ENCODE measurements at places on chromosomes 5 and 9.
A peak's percentile ranks its signal among the peaks of the same experiment; 100 is the strongest.

DNA sequence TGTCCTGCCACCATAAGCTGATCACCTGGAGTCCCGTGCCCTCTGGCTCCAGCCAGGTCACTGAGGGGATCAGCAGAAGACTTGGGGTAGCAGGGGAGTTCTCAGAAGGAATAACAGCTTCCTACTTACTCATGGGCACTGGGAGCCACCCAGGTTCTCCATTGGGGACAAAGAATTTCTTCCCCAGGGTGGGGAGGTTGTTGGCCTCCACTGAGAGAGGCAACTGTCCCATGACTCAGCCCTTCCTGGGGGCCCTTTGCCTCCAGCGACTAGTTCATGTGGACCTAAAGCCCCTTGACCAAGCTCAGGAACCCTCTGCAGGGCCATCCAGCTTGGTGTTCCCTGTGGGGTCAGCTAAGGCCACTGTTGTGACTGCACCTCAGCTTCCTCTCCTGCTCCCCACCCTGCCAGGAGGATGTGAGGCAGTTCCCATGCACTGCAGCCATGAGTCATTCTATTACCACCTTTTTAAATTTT lies 175.0 kb downstream of the AUH start:
- DNase-seq = no peak

- no peak for DNase-seq
These were observed 3.2 kb downstream of the WHRN start for GRCh38 chr9:114501796-114502682.

DNA sequence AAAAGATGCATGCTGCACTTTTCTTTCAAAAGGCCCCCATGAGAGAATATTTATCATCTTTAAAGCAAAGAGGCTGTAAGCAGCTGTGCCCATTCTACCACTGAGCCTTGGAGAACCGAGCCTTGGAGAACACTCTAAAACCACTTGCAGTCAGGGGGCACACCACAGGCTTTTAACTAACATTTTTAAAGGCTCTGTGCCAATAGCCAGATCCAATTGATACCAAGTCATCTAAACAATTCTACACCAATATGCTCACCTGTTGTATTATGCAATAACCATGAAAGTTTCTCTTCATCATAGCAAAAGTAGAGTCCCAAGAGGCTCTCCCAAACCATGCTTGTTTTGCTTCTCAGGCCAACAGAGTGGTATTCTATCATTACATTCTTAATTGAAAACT lies 1090.5 kb upstream of the SEMA6A start:
- no peak for DNase-seq

DNA sequence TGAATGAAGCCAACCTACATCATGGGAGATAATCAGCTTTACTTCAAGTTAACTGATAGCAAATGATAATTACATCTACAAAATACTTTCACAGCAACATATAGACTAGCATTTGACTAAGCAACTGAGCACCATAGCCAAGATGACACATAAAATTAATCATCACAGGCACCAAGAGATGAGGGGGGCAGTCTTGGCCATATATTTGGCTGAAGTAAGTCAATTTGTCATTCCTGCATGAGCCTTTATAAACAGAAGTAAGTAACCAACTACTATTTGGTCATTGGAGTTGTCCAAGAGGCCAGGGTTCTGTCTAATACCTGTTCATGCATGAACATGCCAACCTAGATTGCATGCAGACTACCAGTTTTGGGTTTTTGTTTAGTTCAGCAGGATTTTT lies 53.6 kb downstream of the PDCD1LG2 start:
- DNase-seq = no peak

GRCh38 chr5:127518319-127518621 lies 830 bp downstream of the PRRC1 start:
- DNase-seq = no peak

- DNase-seq = peak; percentile 79
These were observed 31.6 kb downstream of the ANXA2R start for GRCh38 chr5:43008363-43009153.

DNA sequence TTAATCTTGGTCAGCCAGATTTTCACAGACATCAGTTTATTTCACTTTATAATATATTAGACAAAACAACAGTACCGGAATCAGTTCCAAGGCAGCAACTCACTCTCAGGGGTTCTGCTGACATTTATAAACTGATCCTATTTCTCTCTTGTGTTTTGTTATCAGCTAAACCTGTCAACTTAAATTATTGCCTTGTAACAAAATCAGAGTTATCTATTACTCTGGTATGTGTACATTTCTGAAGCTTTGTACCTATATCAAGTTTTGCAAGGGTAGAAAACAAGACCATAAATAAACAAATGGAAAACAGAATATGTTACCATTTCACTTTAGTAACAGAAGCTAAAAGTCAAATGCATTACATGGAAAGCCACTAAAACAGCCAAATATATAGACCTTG lies 122.1 kb downstream of the SIL1 start:
- no peak for DNase-seq

GRCh38 chr9:121601194-121601593 lies 50.2 kb upstream of the DAB2IP start:
- no peak for DNase-seq

- no peak for DNase-seq
These were observed 71.9 kb downstream of the RALGPS1 start for GRCh38 chr9:126986506-126986951.

- no peak for DNase-seq
These were observed 35.1 kb upstream of the FREM1 start for GRCh38 chr9:14945351-14945750.

DNA sequence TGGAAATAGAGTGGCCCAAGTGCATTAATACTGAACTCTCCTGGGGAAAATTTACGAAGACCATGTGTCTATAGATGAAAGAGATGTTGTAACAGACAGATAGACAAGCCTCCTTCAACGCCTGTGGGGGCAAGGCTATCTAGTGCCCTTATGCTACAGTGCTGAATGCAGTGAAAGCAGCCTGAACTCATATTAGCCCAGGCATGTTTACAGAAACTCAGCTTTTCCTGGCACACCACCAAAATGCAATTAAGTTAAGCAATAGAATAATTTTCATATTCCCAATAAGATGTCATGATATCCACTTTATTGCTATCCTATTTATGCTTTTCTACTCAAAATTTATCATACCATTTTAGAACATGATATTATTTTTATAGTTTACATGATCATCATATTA lies 277.0 kb downstream of the DIRAS2 start:
- no peak for DNase-seq

DNA sequence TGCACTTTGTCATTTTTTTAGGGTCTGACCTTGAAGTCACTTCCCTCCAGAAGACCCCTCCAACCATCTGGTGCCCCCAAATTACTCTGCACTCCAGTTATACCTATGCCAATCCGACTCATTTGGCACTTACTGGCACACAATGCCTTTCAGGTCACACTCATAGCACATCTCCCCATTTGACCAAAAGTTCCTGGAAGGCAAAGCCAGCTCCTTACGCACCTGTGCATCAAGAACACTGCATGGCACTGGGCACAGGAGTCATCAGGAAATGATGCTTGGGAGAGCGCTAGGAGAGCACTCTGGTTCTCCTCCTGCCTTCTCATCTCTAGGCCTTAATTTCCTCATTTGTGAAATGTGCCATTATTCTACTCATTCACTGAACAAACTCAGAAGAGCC lies 2.9 kb downstream of the TNIP1 start:
- no peak for DNase-seq

- no peak for DNase-seq
These were observed 56.1 kb downstream of the MEF2C start for GRCh38 chr5:88826646-88827585.

- DNase-seq = no peak
These were observed 65.5 kb downstream of the INSYN2B start for GRCh38 chr5:169914766-169915165.

- DNase-seq = peak; percentile 9
These were observed 2.0 kb downstream of the GLIS3 start for GRCh38 chr9:4297786-4298254.

- DNase-seq = peak; percentile 32
These were observed 544 bp upstream of the ERCC6L2 start for GRCh38 chr9:95874989-95875304.

DNA sequence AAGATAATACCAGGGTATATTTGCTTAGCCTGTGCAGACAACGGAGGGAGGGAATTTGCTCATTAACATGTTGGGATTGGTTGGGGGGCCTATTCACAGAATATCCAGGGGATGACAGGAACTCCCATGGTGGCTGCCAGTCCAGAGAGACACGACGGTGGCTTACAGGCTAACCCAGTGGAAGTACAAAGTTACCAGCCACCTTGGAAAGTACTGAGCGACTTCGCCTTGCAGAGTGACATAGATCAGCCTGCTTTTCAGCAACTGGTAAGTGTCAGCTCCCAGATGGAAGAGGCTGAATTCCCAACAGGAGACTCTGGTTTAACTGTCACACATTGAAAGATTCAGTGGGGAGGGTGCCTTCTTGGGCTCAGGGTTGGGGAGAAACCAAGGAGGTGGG lies 7.9 kb downstream of the ISL1 start:
- DNase-seq = no peak

GRCh38 chr5:178426326-178427130 lies 163.7 kb downstream of the COL23A1 start:
- no peak for DNase-seq

GRCh38 chr5:98308960-98309359 lies 464.5 kb upstream of the RGMB start:
- no peak for DNase-seq

- DNase-seq = no peak
These were observed 482.3 kb downstream of the SPOCK1 start for GRCh38 chr5:137016783-137017324.

DNA sequence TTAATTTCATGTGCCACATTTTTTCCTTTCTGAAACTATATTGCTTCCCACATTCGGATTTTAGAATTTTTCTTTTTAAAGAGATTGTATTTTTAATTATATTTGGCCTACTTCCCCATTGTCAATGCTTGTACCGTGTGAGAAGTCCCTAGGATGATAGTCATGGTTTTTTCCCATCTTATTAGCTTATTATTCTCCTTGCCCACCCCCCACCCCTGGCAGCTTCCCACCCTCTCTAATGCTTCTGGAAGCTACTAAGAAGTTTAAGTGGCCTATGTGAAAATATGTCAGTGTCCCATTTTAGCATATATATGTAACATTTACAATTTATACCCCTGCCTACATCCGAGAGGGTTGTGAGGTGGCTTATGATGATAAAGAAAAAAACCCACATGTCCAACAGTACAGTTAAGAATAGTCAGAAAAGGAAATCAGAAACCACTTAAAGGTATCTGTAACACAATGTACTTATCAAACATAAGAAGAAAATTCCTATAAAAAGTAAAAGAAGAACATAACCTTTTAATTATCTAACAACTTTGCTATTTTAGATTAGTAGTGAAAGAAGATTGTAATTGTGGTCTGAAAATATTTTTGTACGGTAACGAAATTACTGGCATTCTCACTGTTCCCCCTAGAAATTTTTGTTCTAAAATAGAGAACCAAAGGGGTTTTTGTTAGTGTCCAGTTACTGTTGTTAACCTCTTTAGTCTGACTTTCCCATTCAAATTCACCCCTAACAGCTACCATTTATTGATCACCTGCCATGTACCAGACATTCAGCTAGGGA lies 62.1 kb downstream of the SLC44A1 start:
- no peak for DNase-seq

- DNase-seq = no peak
These were observed 114.0 kb downstream of the PIP5K1B start for GRCh38 chr9:68819065-68819464.

DNA sequence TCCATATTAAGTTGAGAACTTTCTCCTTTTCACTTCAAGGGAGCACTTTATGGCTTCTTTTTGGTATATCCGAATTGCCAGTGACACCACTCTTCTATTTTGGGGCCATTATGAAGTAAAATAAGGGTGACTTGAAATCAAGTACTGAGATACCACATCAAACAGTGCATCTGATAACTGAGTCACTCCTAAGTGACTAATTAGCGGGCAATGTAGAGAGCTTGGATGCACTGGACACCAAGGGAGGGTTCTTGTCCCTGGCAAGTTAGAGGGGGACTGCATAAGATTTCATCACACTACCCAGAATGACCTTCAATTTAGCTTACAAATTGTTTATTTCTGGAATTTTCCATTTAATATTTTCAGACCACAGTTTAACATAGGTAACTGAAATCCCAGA lies 813.9 kb upstream of the CDH10 start:
- DNase-seq = no peak

DNA sequence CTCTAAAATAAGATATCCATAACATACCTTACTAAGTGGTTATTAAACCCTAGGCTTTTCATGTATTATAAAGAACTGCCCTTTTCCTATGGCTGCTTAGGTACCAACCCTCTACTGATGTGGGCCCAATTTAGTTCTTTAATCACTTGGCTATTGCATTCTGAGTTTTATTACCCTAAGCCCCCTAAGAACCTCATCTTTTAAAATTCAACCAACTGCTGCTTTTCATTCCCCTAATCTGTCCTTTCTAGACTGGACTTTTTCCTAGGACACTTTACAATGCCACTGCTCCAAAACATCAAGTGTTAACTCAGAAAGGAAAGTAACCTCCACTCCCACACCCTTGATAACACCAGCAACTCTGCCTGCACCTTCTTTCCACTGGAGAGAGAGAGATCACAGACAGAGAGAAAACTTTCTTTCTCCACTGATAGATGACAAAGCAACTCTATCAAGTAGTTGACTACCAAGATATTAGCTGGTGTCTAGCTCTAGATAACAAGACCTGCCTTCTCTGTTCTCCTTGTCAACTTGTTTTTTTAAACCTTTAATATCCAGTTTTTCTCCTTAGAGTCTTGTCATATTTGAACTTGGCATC lies 27.3 kb downstream of the ELL2 start:
- no peak for DNase-seq

GRCh38 chr5:59506285-59506877 lies 387.1 kb downstream of the PDE4D start:
- no peak for DNase-seq

GRCh38 chr9:114026335-114026734 lies 51.8 kb downstream of the AMBP start:
- no peak for DNase-seq
